Dorsolateral prefrontal cortex (tissue), 122 donors: ENCODE measurements at places on chromosomes 11 and 22.
A peak's percentile ranks its signal among the peaks of the same experiment; 100 is the strongest.

DNA sequence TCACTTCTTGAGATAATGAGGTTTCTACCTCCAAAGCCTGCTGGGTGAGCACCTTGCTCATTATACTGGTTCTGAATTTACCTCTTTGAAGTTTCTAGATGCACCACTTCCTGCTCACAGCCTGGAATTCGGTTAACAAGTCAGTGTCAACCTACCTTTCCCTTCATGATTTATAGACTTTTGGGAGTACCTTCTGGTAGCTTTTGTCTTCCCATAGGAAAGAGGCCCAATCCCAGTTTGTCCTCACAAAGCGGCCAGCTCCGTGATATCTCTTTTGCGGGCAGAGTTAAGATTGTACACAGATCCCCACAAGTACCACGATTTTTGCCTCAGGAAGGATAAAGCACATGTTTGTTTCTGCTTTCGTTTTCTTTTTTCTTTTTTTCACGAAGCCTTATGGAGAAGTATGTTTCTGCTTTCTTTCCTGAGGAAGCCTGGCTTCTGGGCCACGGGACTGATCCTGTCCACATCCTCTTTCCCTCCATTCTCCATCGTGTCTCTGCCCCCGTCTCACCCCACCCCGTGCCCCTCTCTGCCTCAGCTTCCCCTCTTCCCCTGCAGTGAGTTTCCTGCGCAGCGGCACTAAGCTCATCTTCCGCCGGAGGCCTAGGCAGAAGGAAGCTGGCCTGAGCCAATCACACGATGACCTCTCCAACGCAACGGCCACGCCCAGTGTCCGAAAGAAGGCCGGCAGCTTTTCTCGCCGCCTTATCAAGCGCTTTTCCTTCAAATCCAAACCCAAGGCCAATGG is 5.7 kb upstream of the HINFP start:
- DNase-seq, result no peak

- DNase-seq, result no peak
These were observed 15.0 kb downstream of the TUB start for GRCh38 chr11:8095806-8096522.

DNA sequence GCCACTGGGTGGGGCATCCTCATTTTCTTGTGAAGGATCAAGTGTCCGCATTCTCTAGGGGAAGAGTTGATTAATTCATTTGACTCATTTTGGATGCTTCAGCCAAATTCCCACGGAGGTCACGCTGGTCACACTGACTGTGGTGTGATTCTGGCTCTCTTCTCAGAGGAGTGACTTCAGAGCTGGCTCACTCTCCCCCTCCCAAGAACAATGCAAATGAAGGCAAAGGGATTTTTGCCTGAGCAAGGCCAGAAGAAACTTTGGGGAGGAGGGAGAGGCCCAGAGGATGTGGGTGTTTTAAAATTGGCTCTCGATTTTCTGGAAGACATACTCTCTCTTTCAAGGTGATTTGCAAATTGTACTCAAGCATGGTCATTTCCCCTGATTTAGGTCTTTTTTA is 51.1 kb upstream of the LMO2 start:
- no peak for DNase-seq

DNA sequence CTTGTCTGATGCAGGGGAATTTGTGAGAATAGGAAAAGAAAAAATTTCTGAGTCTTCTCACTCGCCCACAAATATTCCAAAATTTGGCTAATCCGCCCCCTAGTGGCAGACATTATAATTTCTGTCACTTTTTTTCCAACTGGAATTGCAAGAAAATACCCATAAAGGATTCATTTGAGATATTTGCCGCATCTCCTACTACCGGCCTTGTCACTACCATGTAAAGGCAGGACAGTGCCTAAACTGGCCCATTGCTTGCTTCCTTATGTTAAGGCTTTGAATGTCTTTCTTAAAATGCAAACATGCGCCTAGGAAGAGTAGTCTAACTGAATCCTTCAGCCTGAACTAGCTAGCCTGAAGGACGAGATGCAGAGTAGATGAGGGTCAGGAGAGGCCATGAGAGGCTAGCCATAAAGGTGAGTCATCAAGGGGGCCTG is 9.3 kb upstream of the CEP295 start:
- no peak for DNase-seq

GRCh38 chr11:1830322-1831223 is 4.2 kb upstream of the SYT8 start:
- DNase-seq, result no peak

DNA sequence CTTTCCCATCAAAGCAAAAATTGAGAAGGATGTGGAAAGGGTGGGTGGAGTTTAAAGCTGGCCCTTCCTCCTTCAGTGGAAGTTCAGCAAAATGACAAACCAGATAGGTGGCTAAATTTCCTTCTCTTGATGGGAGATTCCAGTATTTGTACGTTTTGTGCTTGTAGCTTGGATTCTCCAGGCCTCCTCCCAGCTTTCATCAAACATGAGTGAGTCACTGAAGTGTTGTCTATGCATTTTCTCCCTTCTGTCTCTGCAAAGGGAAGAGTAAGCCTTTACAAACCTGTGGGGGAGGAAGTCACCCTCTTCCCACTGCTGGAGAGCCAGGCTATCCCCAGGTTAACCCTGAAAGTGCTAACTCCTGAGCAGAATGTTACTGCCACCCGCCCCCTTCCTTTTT is 6.4 kb downstream of the MARK2 start:
- DNase-seq, result no peak

DNA sequence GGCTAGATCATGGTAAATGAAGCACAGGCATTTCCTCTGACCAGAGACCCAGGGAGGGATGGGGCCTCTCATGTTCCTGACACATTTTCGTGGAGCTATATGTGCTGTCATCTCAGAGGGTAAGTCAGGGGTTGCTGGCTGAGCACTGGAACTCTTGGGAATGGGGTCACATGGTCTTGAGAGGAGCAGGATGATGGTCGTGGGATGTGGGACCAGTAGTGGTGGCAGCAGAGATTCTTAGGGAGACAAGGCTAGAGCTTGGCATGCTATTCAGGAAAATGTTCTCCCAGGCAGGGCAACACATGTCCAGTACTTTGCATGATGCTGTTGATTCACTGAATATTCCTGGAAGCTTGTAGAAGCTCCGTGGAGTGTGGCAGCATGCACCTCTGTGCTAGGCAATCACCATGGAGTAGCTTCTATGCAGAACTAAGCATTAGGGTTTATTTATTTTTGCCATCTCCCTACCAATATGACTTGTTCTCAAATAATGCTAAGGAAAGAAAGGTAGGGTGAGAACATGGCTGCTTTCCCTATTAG is 31.4 kb upstream of the TTC12 start:
- DNase-seq, result no peak

DNA sequence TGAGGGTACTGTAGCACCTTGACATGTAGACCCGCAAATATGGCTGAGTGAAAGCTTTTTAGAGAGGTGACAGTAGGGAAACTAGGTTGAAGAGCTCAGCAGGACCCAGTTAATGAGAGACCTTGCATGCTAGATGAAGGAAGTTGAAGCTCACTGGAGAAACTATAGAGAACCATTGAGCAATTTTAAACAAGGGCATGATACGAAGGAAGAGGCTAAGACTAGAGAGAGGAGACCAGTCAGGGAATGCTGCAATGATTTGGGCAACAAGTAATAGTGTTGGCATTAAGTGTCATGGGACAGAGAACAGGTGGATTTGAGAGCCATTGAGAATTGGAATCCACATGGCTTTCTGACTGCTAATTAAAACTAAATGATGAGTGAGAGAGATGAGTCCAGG is 4.1 kb downstream of the OLFML1 start:
- no peak for DNase-seq

GRCh38 chr22:17366830-17367229 is 2.4 kb upstream of the CECR2 start:
- peak; percentile 55 for DNase-seq

DNA sequence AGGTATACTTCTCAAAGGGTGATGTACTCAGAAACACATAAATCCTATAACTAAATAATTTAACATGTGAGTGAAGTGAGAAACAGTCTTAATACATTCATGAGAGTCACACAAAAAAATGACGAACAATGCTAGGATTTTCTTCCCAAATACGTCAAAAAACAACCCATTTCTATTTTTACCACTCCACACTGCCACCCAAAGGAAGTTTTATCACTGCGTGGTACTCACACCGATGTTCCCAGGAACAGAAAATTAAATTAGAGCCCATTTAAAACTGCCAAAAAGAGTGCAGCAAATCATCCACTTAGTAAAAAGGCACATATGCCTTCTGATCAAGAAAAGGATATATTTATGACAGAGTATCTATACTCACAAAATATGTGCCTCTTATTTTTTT is 710.9 kb upstream of the FAT3 start:
- DNase-seq, result no peak
